ENCODE measurements at places on chromosomes 16 and 17. TPM values are rescaled to one million over a fixed set of nuclear protein-coding genes. Genes with fewer than 3 reads are reported as not detected.

The RNF227 gene
- 2.7 TPM for polyA plus RNA-seq

GRCh38 chr17:46726206-46726605 lies 92.3 kb downstream of the WNT3 start:
- DNase-seq = peak; percentile 23

DNA sequence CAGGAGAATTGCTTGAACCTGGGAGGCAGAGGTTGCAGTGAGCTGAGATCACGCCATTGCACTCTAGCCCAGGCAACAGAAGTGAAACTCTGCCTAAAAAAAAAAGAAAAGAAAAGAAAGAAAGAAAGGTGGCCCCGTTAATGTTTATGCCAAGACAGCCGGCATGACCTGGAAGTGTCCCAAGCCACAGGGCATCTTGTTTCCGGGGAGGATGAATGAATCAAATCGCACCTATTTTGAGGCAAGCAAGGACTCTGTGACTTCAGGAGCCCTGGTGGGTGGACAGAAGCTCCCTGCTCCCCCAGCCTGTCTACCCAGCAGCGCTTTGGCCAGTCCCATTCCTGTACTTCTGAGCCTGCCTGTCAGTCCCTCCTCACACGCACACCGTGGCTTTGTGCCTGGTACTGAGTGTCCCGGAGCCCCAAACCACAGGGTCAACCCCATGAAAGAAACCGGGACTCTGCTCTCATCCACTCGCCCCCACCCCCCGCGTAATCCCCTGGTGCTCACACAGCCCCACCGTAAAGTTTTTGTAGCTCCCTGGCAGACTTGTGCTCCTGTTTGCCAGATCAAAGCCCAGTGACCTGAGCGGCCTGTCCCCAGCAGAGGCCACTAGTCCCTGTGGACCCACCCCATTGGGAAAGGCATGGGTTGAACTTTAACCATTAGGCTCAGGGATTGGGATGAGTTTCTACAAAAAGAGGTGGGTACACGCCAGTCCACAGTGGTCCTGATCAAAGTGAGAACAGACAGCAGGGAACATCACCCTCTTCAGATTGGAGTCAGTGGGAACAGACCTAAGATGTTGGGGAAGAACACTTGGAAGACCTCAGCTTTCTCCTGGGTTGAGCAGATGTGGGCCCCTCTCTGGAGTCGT lies 19.3 kb downstream of the CD2BP2 start:
- DNase-seq = peak; percentile 29

- no peak for DNase-seq
Measured at GRCh38 chr16:79658301-79659033, 57.9 kb upstream of the MAF start.

DNA sequence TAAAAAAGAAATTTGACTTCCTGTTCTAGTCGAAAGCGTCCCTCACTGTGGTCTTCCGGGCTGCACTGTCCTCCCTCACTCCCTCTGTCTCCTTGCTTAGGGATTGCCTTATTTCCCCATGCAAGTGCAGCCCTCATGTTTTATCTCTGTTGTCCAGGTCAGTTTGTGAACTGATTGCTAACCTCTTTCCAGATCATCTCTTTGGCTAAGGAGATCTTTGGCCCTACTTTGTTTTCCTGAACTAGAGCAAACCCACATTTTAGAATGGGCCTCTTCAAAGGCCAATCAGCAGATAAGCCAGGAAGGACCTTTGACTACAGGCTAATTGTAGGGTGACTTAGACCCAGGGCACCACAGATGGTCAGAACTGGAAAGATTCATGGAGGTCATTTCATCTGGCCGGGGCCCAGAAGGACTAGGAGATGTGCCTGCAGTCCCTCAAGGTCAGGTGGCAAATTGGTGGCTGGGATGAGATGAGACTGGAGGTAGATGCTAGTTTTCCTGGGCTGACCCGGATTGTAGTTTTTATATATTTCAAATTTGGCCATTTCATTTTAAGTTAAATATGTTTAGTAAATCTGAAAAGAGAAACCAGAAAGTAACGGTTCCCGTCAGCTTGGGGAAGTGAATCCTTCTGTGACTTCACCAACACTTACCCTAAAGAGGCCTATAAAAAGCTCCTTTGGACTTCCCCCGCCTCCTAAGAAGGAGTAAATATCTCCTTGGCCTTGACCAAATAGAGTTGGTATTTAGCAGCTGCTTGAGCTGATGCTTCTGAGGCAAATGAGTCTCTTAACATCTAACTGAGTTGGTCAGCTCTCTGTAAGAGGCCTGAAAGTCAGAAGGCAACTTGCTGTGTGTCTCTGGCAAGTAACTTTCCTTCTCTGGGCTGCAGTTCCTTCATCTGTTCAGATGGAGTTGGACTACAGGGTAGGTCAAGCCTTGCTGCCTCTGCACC lies 6.2 kb upstream of the SLC25A19 start:
- DNase-seq = peak; percentile 40

DNA sequence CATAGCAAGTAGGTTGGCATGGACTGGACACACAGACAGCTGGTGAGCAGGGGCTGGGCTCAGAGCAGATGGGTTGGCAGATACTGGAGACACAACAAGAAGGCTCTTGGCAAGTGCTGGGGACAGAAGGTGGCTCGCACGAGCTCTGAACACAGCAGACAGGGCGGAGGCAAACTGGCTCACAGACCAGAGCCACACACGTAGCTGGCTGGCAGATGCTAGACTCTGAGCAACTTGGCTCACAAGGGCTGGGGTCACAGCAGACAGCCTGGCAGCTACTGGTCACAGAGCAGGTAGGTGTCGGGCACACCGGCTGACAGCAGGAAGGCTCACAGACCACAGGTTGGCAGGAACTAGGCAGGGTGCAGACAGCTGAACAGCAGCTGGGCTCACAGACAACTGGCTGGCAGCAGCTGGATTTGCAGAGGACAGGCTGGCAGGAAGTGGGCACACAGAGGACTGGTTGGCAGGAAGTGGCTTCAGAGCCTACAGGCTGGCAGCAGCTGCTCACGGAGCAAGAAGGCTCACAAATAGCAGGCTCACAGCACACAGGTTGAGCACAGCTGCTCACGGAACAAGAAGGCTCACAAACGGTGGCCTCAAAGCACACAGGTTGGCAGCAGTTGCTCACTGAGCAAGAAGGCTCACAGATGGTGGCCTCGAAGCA lies 725 bp downstream of the KRTAP16-1 start:
- DNase-seq = no peak

The RCVRN gene
- polyA plus RNA-seq = 0.12 TPM

The BRIP1 gene
- polyA plus RNA-seq = 1.8 TPM

DNA sequence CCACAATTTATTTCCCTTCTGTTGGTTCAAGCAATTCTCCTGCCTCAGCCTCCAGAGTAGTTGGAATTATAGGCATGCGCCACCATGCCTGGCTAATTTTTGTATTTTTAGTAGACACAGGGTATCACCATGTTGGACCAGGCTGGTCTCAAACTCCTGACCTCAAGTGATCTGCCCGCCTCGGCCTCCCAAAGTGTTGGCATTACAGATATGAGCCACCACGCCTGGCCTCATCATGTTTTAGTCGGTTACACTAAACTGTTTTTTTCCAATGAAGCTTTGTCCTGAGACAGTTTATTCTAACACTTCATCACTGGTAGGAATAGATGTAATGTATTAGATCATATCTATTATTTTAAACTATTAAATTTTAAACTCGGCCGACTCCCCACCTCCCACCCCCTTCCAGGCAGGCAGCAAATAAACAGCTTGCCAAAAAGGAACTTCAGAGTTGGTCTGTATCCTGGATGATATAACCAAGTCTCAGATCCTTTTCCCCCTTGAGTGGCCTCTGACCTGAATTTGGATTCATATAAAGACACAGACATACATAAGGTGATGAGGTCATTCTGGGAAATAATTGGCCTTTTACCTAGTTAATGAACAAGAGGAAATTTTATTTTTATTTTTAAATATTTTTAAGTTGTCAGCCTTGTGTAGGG lies 18.4 kb upstream of the CORO6 start:
- DNase-seq = no peak

DNA sequence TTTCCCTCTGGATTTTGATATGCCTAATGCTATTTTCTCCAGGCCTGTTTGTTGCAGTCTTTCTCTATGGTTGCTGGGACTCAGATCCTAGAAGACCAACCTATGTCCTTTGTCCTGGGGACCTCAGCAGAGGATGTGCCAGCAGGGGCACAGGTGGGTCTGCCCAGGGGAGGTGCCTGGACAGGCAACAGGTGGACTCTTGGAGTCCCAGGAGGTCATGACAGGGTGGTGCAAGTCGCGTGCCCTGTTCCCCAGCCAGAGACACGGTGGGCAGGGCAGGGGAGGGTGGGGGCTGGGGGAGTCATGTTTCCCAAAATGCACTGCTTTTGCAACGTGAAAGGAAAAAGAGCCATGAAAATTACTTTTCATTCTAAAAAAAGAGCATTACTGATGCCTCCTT lies 26.3 kb upstream of the PLLP start:
- no peak for DNase-seq

The KRT16 gene
- polyA plus RNA-seq = not detected

DNA sequence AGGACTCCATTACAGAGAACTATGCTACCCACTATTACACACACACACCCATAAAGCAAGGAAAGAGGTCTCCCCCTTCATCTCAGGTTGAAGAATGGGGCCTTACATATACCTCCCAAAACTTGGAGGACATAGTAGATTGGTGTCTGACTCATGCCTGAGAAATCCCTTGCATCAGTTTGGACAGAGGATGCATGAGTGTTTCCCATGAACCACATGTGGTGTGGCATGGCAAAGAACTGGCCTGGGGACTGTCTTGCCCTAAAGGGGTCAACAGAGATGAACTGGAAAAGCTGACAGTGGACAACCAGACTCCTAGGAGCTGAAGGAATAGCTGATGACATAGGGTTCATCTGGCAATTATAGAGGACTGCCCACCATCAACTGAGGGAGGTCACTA lies 54.0 kb downstream of the DYNLRB2 start:
- no peak for DNase-seq

DNA sequence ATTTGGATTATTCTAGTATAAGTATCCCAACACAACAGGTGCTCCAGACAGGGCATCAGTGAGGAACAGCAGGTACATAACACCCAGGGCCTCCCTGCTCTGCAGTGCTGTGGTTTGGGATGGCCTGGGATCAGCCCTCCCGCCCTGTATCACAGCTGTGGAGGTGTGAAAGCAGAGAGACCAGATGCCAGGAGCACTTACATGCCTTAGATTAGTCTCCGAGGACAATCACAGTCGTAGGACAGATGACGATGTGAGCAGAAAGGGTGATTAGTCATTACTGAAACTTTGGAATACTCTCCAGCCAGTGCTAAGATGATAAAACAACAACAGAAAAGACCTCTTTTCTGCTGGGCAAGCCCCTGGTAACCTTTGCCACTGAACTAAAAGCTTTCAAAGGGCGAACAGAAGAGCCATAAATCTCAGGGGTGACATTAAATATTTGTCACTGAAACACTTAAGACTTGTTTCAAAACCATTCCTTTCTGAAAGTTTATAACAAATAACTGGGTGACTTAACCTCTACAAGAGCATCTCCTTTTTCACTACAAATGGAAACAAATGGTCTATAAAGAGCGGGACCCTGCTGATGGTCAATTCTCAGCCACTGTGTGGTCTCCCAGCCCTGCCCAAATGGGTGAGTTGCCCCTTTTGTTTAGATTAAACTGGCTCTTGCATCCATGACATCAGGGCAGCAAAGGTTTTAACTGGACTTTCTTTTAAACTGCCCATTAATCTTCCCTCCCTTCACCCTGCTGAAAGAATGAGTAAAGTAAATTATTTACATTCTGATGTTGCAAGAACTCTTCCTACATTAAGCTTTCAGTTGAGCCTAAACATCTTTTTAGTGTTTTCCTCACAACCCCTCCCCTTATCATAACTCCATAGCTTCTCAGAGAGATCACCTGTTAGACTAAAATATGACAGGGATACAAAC lies 183.1 kb upstream of the COX10 start:
- no peak for DNase-seq

DNA sequence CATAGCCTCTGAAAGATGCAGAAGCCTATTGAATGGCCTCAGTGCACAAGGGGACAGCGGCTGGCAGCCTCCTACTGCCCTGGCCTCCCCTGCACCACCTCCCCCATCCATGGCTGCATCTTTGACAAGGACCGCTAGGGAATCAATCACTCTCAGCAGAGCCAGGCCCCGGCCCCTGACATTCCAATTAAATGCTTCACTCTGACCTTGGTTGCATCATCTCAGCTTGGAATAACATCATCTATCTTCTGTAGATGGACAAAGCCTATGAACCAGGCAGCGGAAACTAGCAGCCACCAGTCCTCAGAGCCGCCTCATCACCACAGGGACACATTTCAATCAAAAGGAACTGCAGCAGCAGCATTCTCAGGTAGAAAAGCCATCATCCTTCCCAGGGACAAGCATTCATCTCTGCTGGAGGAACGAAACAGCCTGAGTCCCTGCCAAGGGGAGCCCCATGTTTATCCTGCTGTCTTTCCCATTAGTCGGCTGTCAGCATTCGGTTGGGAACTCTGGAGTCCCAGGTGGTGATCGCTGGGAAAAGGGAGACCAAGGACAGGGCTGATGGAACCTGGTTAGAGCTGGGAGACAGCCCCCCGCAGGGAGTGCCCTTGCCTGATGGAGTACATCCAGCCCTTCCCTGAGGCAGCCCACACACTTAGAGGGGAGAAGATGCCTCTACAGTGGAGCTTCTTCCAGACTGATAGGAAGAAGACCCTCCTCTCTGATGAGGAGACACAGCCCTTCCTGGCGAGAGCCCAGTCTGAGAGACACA lies 11.5 kb upstream of the TMEM132E start:
- DNase-seq = no peak

The TRPV3 gene
- 5.4 TPM for polyA plus RNA-seq

GRCh38 chr17:5430413-5430999 lies 8.4 kb downstream of the C1QBP start:
- no peak for DNase-seq

DNA sequence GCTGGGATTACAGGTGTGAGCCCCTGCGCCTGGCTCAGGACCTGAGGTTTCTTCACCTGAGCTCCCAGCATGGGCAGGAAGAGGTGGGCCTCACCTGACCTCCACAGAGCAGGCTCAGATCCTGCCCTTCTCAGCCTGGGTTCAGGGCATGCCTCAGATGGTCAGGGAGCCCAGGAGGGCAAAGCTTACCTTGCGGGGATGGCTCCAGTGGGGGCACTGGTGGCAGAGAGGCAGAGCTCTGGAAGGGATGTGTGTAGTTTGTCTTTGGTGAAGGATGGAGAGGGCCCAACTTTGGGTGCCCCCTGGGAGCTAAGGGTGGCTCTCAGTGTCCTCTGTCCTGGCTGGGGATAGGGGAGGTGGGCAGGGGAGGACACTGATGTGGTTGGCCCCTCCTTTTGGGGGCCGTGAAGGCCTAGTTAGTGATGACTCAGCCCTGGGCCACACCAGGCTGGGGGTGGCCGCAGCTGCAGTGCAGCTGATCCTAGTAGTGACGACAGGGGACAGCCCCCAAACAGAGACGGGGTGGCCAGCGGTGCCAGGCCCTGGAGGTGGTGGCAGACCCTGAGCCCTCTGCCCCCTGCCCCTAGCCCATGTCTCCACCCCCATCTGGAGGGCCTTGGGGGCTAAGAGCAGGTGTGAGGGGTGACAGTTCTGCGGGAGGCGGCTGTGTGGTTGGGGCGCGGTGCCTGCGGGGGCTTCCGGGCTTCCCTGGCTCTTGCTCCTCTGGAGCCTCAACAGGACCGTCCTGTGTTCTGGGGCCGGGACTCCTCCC lies 5.8 kb downstream of the NHERF2 start:
- DNase-seq = no peak

DNA sequence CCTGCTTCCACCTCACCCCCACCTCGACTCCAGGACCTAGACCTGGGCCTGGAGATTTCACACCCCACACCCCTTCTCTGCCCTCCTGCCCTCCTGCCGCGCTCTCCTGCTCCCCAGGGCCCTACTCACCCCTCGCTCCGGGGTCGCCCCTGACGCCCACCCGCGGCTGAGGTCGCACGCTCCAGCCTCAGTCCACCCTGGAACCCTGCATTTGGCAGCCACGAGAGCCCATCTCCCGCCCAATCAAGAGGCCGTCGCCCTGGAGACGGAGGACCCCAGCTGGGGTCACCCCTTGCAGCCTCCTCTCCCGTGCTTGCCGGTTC lies 16.1 kb downstream of the TLE7 start:
- no peak for DNase-seq

All from small intestine (tissue), 16 donors.